A549 (cell line): ENCODE measurements at places on chromosomes 7 and 10. TPM values are rescaled to one million over a fixed set of nuclear protein-coding genes. Genes with fewer than 3 reads are reported as not detected.

PRLHR gene
- not detected in 3 replicates for polyA plus RNA-seq

PTPN20 gene
- polyA plus RNA-seq = 3.9 to 5.8 TPM (median 5.3 TPM) in 3 replicates

GIMAP8 gene
- not detected in 3 replicates for polyA plus RNA-seq

AGR2 gene
- polyA plus RNA-seq = 60.7 to 67.5 TPM (median 61.8 TPM) in 3 replicates

LFNG gene
- polyA plus RNA-seq = 5.8 to 7.3 TPM (median 6.3 TPM) in 3 replicates

- DNase-seq = no peak
Measured at GRCh38 chr7:36474283-36475010, 84.8 kb downstream of the ANLN start.

- DNase-seq = no peak
Measured at GRCh38 chr10:96637709-96638108, 50.9 kb upstream of the TM9SF3 start.

DNA sequence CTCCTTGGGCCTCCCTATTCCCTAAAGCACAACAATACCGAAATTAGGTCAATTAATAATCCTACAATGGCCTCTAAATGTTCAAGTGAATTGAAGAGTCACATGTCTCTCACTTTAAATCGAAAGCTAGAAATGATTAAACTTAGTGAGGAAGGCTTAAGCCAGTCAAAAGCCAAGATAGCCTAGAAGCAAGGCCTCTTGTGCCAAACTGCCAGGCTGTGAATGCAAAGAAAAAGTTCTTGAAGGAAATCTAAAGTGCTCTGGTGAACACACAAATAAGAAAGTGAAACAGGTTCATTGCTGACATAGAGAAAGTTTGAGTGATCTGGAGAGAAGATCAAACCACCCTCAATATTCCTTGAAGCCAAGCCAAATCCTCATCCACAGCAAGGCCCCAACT, 57.2 kb downstream of the SLC29A4 start:
- DNase-seq = no peak

DNA sequence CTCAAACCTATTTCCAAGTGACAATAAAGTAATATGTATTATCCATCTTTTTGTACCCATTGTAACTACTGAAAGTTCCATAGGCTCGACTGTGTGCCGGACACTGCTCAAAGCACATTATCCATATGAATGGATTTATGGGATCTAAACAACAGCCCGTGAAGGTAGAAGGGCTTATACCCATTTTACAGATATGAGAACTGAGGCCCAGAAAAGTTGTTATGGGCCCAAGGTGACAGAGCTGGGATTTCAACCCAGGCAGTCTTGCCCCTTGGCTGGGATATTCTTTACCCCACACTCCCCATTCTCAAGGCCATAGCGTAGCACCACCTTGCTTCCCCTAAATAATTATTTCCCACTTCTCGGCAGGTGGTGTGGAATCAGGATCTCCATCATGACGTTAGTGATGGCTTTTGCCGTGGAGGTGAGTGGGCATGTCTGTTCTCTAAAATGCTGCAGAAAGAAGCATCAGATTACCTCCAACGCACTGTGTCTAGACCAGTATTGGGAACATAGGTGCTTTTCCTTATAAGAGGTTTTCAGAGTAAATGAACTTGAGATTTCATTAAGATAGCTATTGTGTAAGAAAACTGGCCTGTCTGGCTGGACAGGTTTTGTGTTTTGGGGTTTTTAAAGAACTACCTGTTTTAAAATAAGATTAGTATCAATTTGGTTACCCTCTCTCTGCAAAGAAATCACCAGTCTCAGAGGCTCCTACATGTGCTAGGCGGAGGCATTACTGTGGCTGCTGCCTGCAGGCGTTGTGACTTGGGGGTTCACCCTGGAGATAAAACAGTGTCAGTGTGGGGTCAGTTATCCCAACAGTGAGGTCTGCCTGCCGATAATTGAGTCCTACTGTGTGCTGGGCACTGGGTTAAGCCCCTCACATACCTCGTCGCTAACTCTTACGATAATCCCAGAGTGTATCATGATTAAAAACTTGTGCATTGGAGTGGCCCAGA, 85.1 kb upstream of the SDK1 start:
- no peak for DNase-seq
